ENCODE measurements at places on chromosomes 3 and 15. TPM values are rescaled to one million over a fixed set of nuclear protein-coding genes. Genes with fewer than 3 reads are reported as not detected.

GRCh38 chr15:38479266-38479665, 25.3 kb downstream of the FAM98B start:
- no peak for DNase-seq

DNA sequence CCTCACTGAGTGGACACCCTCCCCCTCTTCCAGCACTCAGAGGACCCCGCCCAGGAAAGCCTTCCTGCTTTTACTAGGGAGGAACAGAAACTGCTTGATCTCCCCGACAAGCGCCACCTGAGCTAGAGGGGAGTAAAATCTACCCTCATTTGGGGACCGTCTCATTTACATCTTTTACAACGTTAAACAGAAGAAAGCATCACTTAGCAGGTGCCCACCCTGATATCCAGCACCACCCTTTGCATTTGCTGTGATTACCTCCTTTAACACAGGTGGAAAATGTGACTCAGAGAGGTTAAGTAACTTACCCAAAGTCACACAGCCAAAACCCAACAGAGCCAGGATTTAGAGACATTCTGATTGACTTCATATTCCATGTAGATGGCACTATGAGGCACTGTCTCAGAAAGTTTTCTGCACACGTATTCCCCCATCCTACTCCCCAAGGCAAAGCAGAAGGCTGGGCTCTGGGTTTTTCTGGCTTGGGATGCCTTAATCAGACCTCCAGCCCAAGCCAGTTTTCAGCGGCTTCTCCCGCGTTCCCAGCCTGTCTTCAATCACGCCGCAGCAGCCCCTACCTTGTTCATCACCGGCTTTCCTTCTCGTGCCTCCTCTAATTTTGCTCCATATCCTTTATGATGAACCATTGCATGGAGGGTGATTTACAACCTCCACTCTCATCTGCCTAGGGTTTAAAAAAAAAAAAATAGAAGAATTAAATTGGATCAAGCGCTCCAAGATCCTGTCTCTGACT, 314.6 kb upstream of the PROK2 start:
- DNase-seq: no peak

DNA sequence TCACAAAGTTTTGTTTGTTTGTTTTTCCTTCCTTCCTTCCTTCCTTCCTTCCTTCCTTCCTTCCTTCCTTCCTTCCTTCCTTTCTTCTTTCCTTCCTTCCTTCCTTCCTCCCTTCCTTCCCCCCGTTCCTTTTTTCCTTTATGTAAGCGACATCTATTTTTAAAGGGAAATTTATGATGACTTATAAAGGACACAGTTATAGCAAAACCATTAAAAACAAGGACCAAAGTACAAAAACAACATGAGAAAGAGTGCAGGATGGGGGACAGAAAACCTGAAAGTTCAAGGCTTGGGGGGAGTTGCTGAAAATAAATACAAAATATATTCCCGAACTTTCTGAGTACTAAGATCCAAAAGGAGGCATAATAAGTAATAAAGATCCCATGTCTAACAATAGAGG, 1.8 kb downstream of the ADGRG7 start:
- no peak for DNase-seq

DNA sequence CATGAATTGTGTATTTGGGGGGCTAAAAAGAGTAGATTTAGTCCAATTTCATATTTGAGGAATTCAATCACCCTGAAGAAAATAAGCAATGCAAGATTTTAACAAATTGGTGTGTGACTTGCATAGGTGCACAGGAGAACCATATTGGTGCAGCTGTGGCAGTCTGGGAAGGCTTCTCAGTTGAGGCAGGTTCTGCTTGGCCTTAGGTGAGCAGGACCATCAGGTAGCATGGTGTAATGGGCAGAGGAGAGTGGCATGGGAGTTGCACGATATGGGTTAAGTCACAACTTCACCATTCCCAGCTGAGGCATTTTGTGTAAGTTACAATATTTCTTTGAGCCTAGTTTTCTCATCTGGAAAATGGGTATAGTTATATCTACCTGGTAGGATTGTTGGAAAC, 10.5 kb downstream of the EBLN2 start:
- no peak for DNase-seq

DNA sequence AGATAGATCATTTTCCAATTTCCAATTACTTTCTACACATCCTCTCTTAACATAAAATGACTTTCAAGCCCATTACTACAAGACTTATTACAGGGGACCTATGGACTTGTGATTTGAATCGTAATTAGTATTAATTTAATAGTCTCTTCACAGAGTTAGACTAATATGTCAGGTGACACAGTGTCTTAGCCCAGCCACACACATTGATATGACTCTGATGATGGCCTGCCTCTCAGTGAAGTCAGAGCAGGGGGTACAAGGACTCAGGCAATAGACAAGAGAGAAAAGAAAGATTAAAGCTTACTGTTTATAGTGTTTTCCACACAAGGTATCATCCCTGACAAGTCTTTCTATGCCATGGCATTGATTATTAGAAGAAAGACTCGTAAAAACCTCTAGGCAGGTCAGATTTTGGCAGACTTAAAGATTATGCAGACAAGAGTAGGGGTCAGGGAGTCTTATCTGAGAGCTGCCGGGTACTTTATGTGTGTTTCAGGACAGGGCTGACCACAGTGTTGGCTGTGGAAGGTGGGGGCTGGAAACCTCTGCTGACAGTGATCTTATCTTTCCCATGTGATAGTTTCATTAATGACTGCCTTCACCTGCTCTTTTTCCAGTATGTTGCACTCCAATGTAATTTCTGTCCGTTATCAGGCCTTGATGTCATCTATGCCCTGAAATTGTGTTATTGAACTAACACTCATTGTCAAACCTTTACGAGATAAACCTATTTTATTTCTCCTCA, 50.1 kb downstream of the B3GALNT1 start:
- no peak for DNase-seq

- no peak for DNase-seq
Measured at GRCh38 chr3:39168156-39168780, 14.9 kb upstream of the CSRNP1 start.

GRCh38 chr15:96648866-96649265, 318.4 kb downstream of the NR2F2 start:
- no peak for DNase-seq

DNA sequence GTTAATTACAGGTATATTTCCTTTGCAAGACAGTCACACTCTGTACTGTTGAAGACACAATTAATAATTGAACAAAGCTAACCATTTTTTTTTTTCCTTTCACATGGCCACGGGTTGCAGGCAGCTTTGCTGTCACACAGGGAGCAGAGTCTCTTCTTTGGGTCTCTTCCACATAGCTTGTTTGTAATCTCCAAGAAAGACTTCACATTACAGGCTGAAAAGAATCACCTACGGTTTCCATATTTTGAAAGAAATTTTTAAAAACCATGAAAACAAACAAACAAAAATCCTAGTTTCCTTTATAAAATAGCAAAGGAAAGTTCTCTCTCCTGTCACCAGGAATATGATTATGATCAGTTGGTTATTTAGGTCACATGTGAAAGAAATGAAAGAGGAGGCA, 392.6 kb downstream of the GAP43 start:
- no peak for DNase-seq

DNA sequence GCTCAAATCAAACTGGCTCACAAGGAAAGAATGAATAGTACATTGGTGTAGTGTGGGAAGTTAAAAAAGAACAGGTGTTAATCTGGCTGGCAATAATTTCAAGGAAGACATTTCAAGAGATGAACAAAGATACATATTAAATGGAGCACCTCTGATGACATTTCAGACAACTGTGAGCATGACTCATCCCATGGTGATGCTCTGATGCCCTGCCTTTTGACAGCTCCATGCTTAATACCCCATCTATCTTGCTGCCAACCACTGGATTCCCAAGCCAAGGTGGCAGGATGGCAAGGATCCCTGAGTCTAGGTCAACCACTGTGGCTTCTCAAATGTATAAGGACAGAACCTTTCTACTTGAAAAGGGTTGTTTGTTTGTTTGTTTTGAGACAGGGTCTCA, 29.3 kb downstream of the LRRC2 start:
- no peak for DNase-seq

GRCh38 chr3:135621184-135621920, 344.2 kb upstream of the PPP2R3A start:
- DNase-seq: no peak

- DNase-seq: peak; percentile 54
Measured at GRCh38 chr3:126111566-126112475, 27.9 kb upstream of the SLC41A3 start.

- DNase-seq: no peak
Measured at GRCh38 chr15:41096178-41096577, 19.9 kb downstream of the INO80 start.

DNA sequence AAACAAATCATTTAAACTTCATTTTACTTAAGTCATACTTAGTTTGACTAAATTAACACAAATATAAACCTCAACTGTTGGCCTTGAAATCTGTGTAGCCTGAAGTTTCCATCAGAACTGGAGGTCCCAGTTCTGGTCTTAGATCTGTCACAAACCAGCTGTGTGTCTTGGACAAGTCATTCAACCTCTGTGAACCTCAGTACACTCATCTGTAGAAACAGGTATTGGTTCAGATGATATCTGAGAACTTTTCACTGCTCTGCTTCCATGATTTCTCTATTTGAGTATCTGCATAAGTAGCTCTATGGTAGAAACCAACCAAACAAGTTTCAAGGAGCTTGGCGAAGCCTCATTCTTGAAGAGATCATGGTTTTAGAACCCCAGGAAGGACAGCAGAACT, 60.4 kb upstream of the SLC2A2 start:
- DNase-seq: no peak

DNA sequence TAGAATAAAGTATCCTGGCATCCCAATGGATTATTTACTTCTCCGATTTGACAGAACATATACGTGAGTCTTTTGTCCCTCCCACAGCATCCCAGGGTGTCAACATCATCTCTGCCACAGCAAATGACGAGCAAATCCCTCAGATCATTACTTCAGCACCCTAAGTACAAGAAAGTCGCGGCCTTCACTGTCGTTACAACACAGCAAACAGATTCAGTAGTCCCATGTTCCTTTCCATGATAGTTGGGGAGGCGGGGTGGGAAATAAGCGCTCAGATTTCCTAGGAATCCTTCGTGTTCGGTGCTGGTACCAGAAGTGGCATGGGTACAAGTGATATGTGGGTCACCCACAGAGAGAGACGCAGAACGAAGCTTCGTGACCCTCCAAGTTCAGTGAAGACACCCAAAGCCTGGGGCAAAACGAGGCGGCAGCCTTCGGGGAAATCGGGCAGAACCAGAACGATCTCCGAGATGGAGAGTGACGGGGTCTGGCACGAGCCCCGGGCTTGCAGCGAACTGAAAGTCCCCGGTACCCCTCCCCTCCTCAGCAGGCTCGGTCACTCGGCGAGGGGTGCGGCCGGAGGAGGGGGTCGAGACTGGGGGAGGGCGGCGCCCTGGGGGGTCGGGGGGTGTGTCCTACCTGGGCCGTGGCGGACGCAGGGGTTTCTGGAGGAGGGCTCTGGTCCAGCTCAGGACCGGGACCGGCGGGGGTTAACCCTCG, 619 bp downstream of the TTBK2 start:
- DNase-seq: peak; percentile 86

DNA sequence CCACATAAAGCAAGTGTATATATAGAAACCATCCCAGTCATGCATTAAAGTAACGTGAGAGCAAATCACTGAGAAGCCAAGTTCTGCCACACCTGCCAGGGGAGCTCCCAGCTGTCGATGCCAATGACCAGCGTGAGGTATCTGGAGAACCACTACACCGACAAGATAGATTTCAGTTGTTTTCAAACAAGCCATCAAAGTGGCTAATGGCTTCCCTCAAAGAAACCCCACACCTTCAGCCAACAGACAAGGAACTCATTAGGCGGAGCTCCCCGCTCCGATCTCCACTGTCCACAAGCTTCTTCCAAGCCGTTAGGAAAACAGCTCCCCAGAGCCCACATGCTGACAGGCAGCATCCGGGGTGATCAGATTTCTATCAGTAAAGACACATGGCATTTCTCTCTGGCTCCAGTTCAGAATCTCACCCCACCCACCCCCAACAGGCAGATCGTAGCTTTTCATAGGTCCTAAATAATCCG, 54.2 kb upstream of the SPATA12 start:
- DNase-seq: peak; percentile 38

GRCh38 chr15:94579286-94579685, 347.9 kb downstream of the MCTP2 start:
- no peak for DNase-seq

DNA sequence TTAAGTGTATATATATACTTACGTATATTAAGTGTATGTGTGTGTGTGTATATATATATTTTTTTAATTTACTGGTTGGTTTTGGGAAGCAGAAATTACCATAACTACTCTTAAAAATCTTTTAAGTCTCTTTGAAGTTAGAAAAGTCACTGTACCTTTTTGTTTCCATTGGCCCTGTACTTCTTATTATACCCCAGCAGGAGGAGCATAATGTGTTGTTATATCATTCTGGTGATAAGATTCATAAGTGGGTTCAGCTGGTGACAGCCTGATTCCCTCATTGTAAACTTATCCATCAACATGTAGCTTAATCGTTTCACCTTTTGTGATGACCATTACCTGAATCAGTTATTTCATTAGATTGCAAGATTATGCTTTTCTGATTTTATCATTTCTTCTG, 30.8 kb downstream of the MLH1 start:
- no peak for DNase-seq

GRCh38 chr3:169171739-169172138, 491.8 kb downstream of the MECOM start:
- DNase-seq: no peak

- peak; percentile 36 for DNase-seq
Measured at GRCh38 chr3:194691481-194692283, 6.0 kb downstream of the FAM43A start.

- no peak for DNase-seq
Measured at GRCh38 chr3:4207672-4208071, 95.5 kb upstream of the SETMAR start.

DNA sequence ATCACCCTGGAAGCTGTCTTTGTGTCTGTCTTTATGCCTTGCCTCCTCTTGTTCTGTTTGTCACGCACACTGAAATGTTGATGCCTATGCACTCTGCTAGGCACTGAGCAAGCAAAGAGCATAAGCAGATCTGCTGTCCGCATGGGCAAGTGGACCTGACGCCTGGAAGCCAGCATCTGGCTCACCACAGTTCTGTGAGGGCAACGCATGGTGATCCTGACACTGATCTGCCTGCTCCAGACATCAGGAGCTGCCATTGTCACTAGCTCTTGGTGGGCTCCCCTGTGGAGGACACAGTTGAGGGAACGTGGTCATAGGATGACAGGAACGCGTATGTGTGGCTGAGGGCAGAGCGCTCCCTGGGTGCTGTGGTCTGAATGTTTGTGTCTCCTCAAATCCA, 234.6 kb downstream of the ADAMTS17 start:
- DNase-seq: peak; percentile 41

CHRNA7 gene
- 3.0 TPM for total RNA-seq

ATP13A5 gene
- not detected for total RNA-seq

CASR gene
- not detected for total RNA-seq

FEZF2 gene
- not detected for total RNA-seq

RAB43 gene
- 21.7 TPM for total RNA-seq

Data from posterior vena cava (tissue), 2 donors.